H7 (cell line): ENCODE measurements at places on chromosomes 5 and 9.

GRCh38 chr9:92439921-92440750, 15.9 kb upstream of the OMD start:
- no peak for DNase-seq

GRCh38 chr9:115849679-115850412, 303.7 kb upstream of the PAPPA start:
- no peak for DNase-seq

DNA sequence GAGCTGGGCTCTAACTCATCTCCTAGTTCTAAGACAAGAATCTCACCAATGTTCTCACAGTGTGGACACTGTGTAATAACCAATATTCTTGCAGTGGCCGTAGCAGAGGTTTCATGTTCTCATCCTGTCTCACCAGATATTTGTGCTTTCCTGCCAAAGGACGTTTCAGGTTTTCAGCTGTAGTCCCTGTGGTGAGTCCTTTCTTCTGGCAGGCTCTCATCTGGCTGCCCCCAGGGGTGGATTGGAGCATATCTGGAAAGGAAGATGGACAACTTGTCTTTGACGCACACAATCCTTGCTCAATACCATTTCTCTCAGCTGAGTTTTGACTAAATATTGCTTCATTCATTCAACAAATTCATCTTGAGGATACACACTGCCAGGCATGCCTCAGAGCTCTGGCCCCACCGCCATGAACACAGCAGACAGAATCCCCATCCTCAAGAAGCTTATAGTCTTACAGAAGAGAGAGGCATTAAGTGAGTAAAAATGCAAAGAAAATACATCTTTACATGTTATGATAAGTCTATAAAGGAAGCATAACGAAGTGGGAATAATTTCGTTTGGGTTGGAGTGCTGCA, 33.8 kb upstream of the NEURL1B start:
- no peak for DNase-seq

GRCh38 chr5:11269515-11269914, 508.5 kb upstream of the DAP start:
- no peak for DNase-seq

DNA sequence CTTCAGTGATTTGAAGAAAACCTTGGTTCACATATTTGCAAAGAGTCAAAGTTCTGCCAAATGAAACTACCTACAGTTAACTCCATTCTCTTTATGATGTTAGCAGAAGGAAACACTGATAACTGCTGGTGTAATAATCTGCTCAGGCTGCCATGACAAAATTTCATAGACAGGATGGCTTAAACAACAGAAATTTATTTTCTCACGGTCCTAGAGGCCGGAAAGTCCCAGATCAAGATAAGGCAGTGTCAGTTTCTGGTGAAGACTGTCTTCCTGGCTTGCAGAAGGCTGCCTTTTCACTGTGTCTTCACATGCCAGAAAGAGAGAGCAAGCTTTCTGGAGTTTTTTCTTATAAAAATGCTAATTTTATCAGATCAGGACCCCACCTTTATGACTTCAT, 102.4 kb upstream of the PARP8 start:
- DNase-seq: no peak

DNA sequence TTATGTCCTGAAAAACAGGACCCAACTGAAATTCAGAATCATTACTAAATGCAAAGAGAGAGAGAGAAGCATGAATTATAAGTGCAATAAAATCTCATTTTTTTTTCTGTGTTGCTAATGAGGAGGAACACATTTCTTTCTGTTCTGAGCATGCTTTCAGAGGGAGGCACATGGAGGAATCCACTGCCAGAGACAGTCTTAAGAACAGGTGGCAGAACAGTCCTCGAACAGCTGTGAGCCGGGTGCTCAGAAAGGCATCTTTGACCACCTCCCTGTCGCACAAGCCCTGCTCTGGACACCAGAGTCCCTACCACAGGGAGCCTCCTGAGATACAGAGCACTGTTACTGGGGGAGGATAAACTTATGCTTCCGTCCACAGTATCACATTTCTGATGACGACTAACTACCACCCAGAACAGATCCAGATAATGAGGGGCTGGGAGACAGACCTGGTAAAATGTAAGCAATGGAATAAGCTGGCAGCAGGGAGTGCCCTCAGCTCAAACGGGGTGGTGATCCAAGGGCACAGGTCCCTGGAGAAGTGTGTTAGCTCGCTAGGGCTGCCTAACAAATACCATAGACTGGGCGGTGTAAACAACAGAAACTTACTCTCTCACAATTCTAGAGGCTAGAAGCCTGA, 134.0 kb downstream of the SLC1A3 start:
- no peak for DNase-seq

GRCh38 chr5:124706051-124706450, 40.4 kb downstream of the ZNF608 start:
- no peak for DNase-seq
